ENCODE measurements at places on chromosomes 5 and 9.

GRCh38 chr9:125963932-125964331 lies 216.8 kb downstream of the PBX3 start:
- no peak for DNase-seq

- no peak for DNase-seq
Measured at GRCh38 chr9:128911529-128912035, 9.2 kb upstream of the PHYHD1 start.

DNA sequence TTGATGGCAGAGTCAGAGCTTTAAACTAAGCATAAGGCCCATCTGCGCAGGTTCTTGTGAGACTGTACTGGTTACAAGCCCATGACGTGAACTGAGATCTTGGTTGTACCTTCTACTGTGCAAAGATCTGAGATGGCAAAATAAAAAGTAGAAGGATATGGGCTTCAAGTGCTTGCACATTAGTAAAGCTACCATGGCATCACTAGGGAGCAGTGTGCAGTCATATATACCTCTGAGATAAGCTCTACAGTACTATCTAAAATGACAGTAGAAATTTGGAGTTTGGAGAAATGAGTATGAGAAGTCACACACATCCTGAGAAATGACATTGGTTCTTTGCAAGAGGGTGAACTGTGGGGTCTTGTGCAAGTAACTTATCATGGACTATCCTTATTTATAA lies 408.2 kb upstream of the PRR16 start:
- no peak for DNase-seq

GRCh38 chr5:156481741-156482140 lies 154.8 kb downstream of the SGCD start:
- DNase-seq = no peak

- no peak for DNase-seq
Measured at GRCh38 chr5:10151656-10152055, 98.0 kb downstream of the ATPSCKMT start.

GRCh38 chr5:106006242-106006641 lies 1664.5 kb downstream of the EFNA5 start:
- DNase-seq = no peak
